ENCODE measurements at places on chromosomes 6 and 20.

- no peak for DNase-seq
Measured at GRCh38 chr20:13340088-13340487, 119.0 kb downstream of the ISM1 start.

DNA sequence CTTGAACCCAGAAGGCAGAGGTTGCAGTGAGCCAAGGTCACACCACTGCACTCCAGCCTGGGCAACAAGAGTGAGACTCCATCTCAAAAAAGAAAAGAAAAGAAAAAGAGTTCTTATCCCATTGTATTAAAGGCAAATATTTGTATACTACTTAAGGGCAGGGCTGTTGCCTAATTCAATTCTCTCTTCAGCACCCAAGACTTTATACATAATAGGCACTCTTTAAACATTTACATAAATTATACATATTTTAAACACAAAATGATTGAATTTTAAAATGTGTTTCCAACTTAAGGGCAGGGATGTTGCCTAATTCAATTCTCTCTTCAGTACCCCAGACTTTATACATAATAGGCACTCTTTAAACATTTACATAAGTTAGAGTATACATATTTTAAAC, 424.3 kb upstream of the ARID1B start:
- no peak for DNase-seq

DNA sequence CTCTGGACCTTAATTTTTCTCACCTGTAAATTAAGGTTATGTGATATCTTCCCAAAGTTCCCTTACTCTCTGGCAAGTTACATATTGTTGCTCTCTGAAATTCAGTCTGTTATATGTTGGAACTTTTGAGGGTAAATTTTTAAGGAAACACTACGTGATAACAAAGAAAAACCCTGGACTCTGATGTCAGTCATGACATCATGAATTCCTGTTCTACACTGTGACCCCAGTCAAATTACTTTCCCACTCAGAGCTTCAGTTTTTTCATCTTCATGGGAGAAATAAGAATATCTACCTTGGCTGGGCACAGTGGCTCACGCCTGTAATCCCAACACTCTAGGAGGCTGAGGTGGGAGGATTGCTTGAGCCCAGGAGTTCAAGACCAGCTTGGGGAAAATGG, 164.6 kb upstream of the RALGAPA2 start:
- DNase-seq = no peak

GRCh38 chr6:150005761-150006651, 19.3 kb downstream of the RAET1L start:
- DNase-seq = no peak

- no peak for DNase-seq
Measured at GRCh38 chr6:162907876-162908481, 180.2 kb downstream of the PACRG start.
